Daoy (cell line): ENCODE measurements at places on chromosomes 4 and X.
A peak's percentile ranks its signal among the peaks of the same experiment; 100 is the strongest.

- no peak for DNase-seq
These were observed 91.3 kb upstream of the KLHL13 start for GRCh38 chrX:118207831-118208453.

GRCh38 chr4:139611391-139611790 is 54.2 kb upstream of the MGST2 start:
- no peak for DNase-seq

DNA sequence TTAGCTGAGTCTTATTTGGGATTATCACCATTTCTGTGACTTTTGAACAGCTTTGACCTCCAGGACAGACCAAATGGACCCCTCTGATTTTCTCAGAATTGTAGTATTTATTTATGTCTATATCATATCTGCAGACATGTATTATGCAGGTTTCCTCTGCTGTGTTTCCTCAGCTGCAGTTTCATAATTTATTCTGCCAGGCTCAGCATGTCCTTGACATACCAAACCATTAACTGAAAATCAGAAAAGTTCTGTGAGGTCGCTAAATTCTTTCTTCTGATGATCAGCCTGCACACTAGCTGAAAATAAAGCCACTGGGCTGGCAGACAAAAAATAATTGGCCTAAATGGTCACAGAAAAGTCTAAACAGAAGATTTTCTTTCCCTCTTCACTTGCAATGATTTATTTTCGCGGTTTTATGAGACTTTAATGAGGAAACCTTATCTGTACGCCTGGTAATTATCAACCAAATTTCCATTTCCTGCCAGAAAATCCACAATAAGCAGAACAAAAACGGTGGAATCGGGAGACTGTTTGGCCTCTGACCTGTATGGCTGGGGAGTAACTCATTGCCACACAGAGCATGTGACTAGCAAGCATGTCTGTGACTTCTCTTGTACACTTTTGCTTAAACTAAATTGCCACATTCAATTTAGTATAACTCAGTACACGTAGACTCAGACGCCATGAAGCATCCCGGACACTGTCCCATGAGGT is 150.9 kb downstream of the ENPP6 start:
- DNase-seq, result no peak

- DNase-seq, result no peak
These were observed 35.3 kb downstream of the RBPJ start for GRCh38 chr4:26356081-26356501.

DNA sequence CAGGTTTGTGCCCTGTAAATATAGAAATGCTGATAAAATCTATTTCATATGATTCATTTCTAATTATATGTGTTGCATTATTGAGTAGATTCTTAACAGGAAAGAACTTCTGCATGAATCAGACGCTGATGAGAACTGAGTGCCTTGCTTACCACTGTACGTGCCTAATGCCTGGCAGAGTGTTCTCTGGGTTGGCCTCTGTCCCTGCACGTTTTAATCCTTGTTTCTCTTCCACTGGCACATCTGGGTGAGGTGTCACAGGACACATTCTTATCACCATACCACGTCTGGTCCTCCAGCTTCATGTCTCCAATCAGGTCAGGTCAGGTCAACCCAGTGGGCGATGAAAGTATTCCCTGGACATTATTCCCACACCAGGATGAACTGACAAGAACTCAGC is 53.6 kb downstream of the KLF3 start:
- DNase-seq, result no peak

DNA sequence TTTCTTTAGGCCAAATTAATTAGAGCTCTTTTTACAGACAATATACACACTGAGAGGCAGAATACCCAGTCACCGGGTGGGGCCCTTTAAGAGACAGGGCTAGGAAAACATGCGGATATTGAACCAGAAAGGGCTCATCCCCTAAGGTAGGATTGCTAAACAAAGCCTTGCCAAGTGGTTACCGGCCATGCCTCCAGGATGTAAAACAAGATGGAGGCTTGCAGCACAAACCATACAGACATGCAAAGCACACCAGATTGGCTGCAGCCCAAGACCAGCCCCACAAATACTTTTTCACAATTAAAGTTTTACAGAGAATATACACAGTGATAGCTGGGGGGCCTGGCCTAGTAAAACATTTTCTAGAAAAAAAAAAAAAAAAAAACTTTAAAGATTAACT is 210.0 kb downstream of the KLHL4 start:
- DNase-seq, result no peak

DNA sequence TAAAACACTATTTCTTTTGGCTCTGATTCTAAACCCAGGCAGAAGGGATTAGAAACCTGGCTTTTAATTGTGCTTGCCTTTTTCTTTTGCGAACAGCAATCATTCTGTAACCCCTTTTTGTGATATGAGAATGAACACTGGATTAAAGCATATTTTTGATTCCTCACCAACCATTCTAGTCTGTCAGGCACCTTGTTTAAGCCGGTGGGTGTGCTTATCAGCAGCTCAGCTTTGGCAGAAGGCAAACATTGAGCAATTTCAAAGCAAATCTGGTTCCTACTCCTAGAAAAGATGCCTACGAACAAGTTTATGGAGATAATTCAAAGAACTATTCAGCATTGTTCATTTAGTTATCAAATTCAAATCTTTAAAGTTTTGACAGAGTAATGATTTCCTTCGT is 265.1 kb upstream of the FAM241A start:
- DNase-seq, result no peak

DNA sequence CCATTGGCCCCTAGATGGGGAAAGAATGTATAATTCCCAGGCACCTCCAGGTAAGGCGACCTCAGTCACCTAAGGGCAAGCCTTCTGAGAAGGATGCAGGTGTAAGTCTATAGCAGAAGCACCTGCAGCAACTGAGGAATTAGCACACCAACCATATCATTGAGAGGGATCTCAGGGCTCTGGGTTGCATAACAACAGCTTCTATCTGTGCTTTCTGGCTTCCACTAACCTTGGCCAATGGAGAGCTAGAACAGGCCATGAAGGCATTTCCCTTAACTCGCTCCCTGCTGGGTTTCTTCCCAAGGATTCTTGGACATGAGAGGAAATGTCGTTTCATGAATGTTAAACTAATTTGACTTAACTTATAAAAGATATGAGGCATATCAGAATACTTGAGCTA is 177.8 kb upstream of the GK2 start:
- no peak for DNase-seq

- no peak for DNase-seq
These were observed 950.2 kb upstream of the SLIT2 start for GRCh38 chr4:19301527-19301926.

DNA sequence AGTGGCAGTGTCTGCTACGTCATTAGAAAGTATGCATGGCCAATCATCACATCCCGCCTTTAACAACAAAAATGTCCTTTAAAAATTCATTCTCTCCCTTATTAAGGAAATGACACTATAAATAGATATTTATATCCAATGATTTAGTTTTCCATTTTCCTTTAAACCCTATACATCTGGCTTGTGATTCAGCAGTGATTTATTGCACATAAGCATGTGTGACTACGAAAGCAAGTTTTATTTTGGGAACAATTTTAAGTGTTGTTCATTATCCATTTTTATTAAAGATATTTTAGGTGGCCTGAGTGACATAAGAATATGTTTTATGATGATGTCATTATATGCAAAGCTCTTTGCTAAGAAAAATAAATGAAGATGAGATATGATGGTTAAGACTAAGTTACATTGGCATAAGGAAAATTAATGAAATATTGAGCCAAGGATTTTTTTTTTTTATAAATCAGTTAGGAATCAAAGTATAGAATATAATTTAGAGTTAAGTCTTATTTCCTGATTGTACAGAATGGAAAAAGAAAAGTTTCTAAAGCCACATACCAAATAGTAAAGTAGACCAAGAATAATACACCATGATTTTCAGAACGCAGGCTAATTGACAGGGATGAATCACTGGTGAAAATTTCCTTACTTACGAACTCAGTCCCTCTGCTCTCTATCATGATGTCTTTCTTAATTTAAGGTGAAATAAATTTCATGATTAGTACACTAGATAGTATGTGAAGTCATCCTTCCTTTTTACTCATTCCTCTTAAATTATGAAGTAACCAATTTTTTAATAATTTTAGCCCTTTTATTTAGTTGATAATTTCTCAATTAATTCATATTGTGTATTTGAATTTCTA is 822.4 kb downstream of the FAT4 start:
- no peak for DNase-seq

- no peak for DNase-seq
These were observed 83.2 kb downstream of the SHROOM3 start for GRCh38 chr4:76518241-76518640.

DNA sequence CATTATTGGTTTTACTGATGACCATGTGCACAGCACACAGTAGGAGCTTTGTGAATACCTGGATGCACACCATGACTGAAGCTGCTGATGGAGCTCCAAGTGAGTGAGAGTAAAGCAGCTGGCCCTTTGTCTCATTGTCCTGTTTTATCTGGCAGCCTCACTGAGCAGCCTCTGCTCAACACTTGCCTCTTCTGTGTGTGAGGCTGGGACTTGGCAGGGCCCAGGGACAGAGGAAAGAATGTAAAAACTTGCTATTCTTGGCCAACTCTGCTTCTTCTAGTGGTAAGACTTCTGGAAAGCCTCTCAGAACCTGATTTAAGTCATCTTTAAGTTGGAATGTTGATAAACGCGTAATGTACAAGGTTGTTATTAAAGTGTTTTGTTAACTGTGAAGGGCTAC is 61.4 kb downstream of the BEX1 start:
- no peak for DNase-seq

- DNase-seq, result no peak
These were observed 101.9 kb downstream of the MAML3 start for GRCh38 chr4:140052050-140052449.

DNA sequence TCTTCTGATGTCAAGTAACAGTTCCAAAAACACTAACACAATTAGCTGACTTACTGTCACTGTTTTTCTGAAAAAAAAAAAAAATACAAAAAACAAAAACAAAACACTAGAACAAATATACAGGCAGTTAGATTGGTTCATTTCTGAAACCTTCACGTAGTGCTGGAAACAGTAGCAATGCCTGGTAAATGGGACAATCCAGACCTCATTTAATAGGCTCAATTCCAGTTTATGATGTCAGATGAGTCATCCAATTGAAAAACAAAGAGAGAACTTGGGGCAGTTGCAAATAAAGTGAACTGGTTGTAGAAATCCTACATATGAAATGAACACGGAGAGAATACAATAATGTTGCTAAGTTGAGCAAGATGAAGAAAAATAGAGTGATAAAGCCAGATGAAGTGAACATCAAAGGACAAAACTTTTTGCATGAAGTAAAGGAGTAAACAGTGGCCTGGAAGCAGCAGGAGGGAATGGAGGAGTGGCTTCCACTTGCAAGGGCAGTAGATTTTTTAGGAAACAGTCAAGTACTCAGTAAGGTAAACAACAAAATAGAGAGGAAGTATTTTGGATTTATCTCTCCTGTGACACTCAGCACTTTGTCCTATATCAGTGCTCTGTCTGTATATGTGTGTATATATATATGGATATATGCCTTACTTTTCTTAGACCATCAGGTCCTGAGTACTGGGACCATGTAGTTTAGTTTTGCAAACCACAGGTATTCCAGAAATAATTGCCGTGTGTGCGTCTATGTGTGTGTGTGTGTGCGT is 39.3 kb upstream of the MAGEA10 start:
- DNase-seq, result peak; percentile 9

DNA sequence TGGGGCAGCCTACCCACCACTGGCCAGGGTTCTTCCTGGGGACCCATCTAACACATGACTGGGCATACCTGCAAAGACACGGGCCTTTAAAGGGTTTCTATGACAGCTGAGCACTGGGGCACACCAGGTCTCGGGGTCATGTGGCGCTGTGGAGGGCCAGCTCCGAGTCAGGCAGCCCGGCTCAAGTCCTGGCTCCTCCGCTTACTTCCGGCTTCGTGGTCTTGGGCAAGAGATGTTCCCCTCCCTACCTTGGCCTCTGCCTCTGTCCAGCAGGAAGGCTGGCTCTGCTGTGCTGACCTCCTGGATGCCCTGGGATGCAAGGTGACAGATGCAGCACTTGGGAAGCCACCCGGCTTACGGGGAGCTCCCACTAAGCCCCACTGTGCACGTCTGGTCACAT is 37.6 kb downstream of the HTRA3 start:
- DNase-seq, result no peak

DNA sequence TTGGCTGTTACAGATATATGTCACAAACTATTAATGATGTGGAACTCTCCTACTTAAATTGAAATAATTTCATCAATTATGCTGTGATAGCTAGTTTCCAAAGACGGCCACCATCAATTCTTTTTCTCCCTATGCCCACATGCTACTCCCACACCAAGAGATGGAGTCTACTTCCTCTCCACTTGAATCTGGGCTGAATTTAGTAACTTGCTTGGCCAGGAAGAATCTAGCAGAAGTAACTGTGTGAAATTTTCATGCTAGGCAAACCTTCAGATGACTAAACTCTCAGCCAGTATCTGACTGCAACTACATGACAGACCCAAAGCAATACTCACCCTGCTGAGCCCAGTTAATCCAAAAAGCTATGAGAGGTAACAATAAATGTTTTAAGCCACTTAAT is 3.2 kb downstream of the SEPSECS start:
- DNase-seq, result no peak

DNA sequence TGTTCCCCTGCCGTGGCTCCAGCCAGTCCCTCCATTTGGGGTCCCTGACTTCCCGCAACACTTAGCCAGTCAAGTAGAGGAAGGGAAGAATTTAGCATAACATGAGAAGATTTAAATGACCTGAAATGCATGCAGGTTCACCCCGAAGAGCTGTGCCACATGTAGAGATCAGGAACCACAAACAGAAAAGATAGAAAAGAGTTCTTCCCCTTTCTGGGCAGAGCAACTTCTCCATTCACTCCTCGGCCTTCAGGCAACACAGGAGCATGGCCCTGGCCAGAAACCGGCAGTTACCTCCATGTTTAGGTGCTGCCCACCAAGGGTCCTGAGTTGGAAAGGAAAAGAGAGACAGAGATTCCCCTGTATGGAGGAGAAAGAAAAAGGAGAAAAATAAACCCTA is 5.2 kb downstream of the NLRP2B start:
- DNase-seq, result no peak

GRCh38 chr4:87228262-87228860 is 7.9 kb upstream of the KLHL8 start:
- DNase-seq, result no peak

GRCh38 chr4:88629826-88630225 is 37.5 kb downstream of the HERC3 start:
- DNase-seq, result no peak

GRCh38 chr4:68271851-68272357 is 26.4 kb upstream of the TMPRSS11B start:
- peak; percentile 2 for DNase-seq

DNA sequence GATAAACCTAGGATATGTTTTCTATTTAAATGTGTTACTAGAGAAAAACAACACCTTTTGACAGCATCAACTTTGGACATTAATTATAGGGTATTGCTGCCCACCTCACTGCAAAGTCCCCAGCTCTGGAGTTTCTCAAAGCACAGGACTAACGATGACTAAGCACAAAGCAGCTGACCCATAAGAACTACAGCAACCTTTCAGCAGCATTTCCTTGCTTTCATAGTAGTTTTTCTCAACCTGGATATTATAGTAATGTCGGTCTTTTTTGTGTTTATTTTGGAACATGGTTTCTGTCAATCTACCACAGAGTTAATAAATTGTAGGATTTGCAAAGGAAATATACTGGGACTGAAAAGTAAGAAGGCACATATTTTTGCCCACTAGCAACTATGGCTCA is 21.5 kb downstream of the HHIP start:
- no peak for DNase-seq
